ENCODE measurements at places on chromosomes 13 and 19. TPM values are rescaled to one million over a fixed set of nuclear protein-coding genes. Genes with fewer than 3 reads are reported as not detected.

GRCh38 chr19:18521692-18522123 is at the start of gene ELL:
Gene ELL, minus strand, starts transcription at chr19:18522070. Its CDS starts 15 bp downstream, at chr19:18522055.
- DNase-seq, result no peak

SOX1 gene
- total RNA-seq, result 0.51 TPM

C5AR1 gene
- total RNA-seq, result 2.9 TPM

- DNase-seq, result no peak
These were observed 17.5 kb downstream of the ZNF136 start for GRCh38 chr19:12180377-12180776.

SIGLEC5 gene
- not detected for total RNA-seq

TEX29 gene
- 0.44 TPM for total RNA-seq

CHST8 gene
- total RNA-seq, result 3.4 TPM
